NB4 (cell line): ENCODE measurements at places on chromosomes 4 and X.

DNA sequence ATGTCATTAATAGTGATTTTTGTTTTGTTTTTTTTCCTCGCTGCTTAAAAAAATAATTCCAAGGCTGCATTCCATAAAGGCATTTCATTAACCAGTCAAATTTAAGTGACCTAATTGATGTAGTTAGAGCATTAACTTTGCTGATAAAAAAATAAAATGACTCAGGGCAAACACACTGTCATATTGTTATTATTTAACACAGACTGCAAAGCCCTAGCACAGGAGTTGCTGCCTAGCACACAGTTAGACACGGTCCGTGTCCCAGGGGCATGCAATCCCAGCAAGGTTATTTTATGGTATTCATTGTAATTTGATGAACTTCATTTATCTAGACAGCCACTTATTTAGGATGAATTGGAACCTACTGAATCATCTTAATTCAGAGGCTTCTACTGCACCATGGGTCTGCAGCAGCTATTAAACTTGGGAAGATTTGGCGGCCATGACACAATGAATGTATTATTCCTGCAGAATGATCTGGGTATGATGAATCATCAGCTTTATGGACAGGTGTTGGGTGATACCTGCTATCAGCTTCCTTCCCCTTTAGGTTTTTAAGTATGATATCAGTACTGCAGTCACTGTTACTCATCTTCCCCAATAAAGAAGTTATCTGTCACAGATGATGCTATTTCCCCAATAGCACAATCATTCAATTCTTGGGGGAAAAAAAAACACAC is 182.7 kb downstream of the PPARGC1A start:
- no peak for DNase-seq

DNA sequence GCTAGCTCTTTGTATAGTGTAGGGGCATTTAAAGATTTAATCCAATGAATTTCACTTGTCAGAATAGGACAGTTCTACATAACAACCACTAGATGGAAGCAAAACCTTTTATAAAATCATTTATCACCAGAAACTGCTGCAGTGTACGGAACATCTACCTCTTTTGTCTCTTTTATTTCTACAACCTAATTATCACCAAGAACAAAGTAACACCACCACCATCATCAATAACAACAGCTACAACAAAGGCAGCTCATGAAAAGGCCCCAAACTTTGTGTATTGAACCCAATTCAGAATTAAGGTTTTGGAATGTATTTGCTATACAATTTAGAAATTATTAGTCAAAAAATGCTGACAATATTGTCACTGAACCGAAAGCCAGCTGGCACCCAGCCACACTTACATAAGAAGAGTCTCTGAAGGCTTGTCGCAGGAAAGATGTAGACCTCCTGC is 260.9 kb upstream of the RPS6KA3 start:
- peak; percentile 41 for DNase-seq

DNA sequence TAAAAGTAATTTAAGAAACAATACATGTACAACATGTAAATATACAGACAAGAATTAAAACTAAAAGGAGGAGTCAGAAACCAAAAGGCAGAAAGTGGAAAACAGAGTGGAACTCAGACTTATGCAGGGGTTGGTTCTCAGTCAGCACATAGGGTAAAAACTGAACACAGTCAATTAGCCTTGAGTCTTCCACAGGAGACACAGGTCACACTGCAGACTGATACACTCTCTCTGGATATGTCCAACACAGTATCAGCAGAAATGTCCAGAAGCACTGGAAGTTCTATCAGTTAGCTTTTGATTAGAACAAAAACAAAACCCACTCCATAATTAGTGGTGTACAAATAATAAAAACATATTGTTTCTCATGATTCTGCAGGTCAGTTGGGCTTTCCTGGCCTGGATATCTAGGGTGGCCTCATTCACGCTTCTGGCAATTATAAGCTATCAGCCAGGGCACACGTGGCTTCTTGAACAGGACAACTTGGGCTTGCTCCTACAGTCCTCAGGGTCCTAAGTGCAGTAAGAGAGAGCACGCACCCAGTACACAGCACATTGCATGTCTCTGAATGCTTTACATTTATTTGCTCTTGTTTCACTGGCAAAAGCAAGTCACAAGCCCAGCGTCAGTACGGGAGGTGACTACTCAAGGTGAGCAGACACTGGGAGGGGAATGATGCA is 21.6 kb downstream of the TEC start:
- DNase-seq: no peak

- no peak for DNase-seq
Measured at GRCh38 chr4:94015956-94016355, 187.4 kb downstream of the ATOH1 start.

DNA sequence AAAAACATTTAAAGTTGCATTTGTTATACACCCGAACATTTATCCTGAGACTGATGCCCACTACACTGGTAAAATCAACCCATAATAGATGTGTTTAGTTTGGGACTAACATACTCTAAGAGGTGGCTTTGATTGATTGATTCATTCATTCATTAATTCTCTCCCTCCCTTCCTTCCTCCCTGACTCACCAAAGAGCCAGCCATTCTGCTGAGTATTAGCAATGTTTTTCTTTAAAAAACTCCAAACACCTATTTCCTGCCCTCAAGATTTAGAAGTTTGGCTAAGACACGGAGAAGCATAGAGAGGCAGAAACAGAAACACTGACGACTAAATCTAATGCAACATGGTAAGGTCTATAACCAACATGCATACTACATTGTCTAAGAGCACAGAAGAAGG is 88.9 kb downstream of the RASL11B start:
- no peak for DNase-seq

- no peak for DNase-seq
Measured at GRCh38 chr4:34323549-34324320, 1920.6 kb downstream of the ARAP2 start.

- DNase-seq: peak; percentile 72
Measured at GRCh38 chr4:119025420-119025819, 110.2 kb upstream of the MYOZ2 start.

GRCh38 chr4:80173841-80174240 is 23.5 kb upstream of the PRDM8 start:
- no peak for DNase-seq

DNA sequence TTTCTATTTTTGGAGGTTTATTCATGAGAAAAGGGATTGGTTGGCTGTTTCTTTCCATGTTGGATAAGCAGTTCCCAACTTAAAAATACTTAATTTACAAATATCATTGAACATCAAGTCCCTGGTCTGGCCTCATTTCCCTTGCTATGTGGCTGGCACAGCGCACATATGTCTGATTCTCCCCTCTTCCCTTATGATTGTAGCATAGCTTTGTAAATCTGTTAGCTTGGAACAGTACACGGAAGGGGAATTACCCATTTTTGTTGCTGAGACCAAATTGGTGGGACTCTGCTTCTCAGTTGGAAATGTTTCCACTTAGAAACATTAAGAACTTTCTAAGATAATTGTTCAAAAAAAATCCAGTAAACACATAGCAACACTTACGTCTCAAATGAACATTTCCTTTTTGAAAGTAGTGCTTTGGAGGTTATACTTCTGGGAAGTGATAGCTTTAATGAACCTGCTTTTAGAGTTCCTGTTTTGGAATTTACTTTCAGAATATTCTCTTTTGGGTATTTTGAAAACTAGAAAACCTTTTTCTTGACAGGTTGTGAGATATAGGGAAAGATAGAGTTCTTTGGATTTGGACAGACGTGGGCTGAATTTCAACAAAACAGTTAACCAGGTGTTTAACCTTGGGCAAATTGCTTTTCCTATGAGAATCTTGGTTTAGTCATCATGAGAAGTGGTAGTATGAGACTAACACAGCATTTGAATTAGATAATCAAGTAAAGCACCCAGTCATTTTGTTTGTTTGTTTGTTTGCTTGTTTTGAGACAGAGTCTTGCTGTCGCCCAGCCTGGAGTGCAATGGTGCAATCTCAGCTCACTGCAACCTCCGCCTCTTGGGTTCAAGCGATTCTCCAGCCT is 47.3 kb downstream of the STIM2 start:
- DNase-seq: no peak

GRCh38 chr4:106366026-106366425 is 2.6 kb downstream of the GIMD1 start:
- DNase-seq: no peak

- DNase-seq: no peak
Measured at GRCh38 chr4:169025184-169025583, 15.1 kb upstream of the CBR4 start.

GRCh38 chrX:74449322-74449936 is 28.1 kb downstream of the SLC16A2 start:
- DNase-seq: peak; percentile 46

- DNase-seq: peak; percentile 73
Measured at GRCh38 chr4:6893449-6894085, 16.1 kb upstream of the TBC1D14 start.

DNA sequence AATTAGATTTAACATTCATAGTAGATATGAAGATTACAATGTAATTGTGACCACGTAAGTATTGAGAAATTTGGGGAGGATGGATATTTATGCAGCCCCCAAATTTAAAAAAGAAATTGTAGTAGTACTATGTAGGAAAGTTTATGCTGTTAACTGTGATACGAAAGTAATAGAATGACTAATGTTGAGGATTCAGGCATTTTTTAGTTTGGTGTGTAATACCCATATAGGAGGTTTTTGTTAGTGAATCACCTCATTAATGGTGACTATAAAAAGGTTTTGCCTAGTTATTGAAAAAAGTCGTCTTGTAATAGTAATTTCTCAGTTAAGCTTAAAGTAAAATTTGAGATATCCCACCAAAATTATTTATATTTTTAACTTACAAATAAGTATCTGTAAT is 67.2 kb downstream of the SMARCAD1 start:
- no peak for DNase-seq

DNA sequence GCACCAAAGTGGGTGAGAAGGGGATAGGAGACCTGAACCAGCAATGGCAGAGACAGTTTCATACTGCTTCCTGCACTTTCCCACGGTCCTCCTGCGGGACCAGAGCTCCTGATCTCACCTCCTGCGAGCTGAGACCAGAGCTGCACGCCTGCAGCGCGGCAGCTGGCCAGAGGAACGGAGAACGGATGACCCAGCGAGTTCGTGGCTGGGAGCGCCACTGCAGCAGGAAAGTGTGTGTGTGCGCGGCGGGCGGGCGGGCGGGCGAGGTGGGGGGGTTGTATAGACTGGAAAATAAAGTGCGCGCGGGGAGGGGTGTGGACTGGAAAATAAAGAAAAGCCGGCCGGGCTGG is 16.5 kb downstream of the MCF2 start:
- no peak for DNase-seq

GRCh38 chr4:5732158-5732557 is 21.2 kb downstream of the EVC start:
- DNase-seq: no peak

DNA sequence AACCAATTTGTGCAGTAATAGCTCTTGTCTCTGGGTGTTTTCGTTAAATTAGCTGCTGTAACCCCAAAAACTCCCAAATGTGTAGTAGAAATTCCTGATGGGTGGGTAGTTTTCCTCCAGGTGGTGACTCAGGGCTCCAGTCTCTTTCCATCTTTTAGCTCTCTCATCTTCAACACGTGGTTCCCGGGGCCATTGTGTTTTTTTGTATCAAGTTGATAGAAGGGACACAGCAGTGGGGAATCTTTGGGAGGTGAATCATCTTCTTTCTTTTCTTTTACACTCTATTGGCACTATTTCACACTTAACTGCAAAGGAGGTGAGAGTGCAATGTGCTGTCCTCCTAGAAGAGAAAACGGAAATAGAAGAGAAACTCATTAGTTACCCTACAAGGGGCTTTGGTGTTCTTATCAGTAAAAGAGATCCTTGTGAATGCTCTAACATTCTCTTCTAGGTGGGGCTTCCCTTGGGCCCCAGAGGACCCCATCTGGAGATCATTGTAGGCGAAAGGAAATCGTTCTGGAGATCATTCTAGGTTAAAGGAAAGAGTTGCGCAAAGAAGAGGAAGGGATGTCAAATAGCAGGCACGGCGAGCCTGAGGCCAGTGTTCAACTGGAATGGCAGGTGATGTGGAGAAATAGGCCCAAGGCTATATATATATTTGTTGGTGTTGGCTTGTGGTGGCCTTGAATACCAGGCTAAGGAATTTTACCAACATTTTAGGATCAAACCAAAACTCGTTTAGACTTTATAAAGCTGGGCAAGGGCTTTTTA is 68.2 kb upstream of the ACSL1 start:
- no peak for DNase-seq

- no peak for DNase-seq
Measured at GRCh38 chr4:7831330-7831729, 108.3 kb downstream of the AFAP1 start.

- no peak for DNase-seq
Measured at GRCh38 chr4:173247321-173247720, 78.7 kb downstream of the GALNT7 start.

DNA sequence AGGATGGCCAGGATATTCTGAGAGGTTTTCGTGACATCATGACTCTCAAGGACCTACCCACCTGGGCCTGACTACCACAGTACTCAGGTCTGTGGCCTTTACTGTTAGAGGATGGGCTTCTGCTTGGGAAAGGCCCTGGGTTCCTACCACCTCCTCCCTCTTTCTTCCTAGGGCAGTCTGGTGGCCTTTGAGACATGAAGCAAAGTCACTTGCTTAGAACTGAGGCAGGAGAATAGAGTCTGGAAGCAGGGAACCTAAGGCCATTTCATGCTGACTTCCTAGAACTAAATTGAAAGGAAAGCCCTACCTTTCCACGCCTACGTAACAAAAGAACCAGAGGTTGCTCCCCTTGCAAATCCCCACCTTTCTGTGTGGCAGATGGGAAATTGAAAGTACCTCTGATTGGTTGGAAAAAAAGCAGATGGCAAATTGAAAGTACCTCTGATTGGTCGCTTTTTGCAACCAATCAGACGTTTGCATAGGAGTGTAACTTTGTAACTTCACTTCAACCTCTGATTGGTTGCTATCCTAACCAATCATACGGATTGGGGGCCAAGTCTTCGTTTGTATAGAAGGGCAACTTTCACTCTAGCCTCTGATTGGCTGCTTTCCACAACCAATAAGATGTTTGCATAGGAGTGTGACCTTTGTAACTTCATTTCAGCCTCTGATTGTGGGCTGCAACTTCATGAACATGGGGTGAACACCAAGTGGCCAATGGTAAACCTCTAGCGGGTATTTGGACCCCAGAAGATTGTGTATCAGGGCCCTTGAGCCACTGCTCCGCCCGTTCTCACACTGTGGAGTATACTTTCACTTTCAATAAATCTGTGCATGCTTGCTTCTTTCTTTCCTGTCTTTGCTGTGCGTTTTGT is 9.9 kb upstream of the AKAP14 start:
- DNase-seq: peak; percentile 37

- DNase-seq: no peak
Measured at GRCh38 chr4:43089730-43090129, 197.2 kb downstream of the GRXCR1 start.
